ENCODE measurements at places on chromosomes 7 and 10.
A peak's percentile ranks its signal among the peaks of the same experiment; 100 is the strongest.

GRCh38 chr10:122287570-122287969 is 16.5 kb downstream of the BTBD16 start:
- DNase-seq: no peak

DNA sequence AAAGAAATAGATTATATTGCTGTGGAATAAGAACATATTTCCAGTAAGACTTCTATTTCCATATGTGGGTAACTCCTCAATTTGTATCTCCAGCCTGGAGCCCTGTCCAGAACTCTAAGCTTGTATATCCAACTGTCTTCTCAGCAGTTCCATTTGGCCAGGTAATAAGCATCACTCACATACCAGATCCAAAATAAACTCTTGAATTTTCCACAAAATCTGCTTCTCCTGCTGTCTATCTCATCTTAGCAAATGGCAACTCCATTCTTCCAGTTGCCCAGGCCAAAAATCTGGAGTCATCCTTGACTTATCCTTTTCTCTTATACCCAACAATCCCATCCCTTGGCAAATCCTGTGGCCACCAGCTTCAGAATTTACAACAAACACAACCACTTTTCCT is 325.8 kb downstream of the CAMK1D start:
- DNase-seq: no peak

- no peak for DNase-seq
Observed at GRCh38 chr10:123986736-123987135, 95.1 kb upstream of the CPXM2 start.

DNA sequence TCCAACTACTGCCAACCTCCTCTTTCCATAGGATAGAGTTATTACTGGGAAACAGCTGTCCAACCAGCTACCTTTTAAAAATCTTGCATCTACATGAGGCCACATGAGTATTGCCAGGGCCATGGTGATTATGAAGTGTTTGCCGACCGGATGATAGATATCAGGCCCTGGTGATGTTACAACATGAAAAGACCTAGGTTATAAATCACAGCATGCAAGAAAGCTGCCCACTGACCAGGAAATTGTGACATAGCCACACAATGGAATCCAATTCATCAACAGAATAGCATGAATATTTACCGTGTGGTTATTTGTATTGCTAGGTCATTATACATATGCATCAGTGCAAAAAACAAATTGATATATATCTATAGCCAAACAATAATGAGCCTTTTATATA is 517.0 kb downstream of the INHBA start:
- DNase-seq: no peak

- no peak for DNase-seq
Observed at GRCh38 chr7:91759205-91759863, 121.2 kb downstream of the MTERF1 start.

DNA sequence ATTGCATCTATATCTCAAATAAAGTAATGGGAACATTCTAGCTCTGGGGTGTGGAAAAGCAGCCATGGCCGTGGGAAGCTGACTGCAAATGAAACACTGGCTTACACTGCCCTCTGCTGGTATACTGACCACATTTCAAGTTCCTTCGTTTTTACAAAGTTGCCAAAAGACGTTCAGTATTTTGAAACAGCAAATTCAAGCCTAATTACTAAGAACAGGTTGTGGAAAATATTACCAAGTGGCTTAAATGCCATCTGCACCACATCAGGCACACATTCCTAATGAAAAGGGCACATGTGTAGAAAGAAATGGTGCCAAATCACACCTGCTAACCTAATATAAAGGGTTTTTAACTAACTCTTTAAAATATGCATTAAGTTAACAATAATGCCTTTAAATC is 83.9 kb downstream of the JAZF1 start:
- DNase-seq: peak; percentile 49

GRCh38 chr10:93873420-93874115 is 20.2 kb upstream of the SLC35G1 start:
- DNase-seq: no peak

- no peak for DNase-seq
Observed at GRCh38 chr7:41969561-41970105, 266.7 kb upstream of the INHBA start.

DNA sequence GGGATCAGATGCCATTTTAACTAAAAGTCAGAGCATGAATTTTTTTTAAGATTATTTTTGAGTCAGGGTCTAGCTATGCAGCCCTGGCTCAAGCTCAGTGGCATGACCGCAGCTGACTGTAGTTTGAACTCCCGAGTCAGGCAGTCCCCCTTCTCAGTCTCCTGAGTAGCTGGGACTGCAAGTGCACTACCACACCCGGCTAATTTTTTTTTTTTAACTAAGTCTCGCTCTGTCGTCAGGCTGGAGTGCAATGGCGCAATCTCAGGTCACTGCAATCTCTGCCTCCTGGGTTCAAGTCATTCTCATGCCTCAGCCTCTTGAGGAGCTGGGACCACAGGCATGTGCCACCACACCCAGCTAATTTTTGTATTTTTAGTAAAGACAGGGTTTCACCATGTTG is 7.8 kb downstream of the TAS2R41 start:
- DNase-seq: no peak

GRCh38 chr10:132321726-132322125 is 10.3 kb upstream of the LRRC27 start:
- DNase-seq: no peak

- DNase-seq: no peak
Observed at GRCh38 chr10:14325325-14325955, 5.3 kb downstream of the FRMD4A start.

Data from RCC 7860 (cell line).